ENCODE measurements at places on chromosomes 2 and 18.

GRCh38 chr2:202120828-202121227, 47.8 kb downstream of the KIAA2012 start:
- no peak for DNase-seq

DNA sequence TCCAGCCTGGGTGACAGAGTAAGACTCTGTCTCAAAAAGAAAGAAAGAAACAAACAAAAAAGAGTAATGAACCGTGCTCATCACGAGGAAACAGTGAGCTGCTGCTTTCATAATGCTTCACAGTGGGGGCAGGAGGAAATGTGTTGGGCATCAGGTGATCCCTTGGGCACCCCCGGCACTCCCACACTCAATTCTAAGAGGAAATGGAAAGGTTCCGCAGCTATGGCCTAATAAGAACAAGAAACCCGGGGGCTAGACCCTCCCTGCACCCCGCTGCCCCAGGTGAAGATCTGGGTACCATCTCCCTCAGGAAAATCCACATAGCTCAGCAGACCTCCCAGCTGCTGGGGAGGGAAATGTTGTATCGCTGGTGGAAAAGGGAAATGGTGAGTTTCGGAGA, 118.9 kb downstream of the LPIN1 start:
- no peak for DNase-seq

DNA sequence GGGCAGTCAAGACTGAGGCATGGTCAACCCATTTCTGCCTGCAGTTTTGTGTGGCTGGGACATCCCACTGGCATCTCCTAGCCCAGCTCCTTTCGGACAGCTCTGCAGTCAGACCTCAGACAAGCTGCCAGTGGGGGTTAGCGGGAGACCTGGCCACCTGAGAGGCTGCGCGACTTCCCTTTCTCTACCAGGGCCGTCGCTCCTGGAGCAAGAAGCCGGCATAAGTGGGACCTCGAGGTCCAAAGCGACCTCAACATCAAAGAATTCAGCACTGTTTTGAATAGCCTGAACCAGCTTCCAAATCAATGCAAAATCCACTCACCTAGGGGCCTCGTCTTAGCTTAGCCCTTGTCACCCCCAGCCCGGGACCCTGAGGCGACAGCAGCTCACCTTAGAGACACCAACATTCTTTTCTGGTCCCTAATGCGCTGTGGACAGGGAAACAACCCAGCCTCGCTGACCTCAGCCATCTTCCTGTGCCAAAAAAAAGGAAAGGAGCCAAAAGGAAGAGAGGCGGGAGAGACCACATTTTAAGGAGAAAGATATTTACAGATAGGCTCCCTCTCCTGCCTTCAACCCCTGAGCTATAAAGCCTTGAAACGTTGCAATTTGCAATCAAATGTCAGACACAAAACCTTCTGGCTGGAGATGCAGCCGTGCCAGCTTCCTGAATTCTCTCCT, 81.2 kb downstream of the GFPT1 start:
- no peak for DNase-seq

DNA sequence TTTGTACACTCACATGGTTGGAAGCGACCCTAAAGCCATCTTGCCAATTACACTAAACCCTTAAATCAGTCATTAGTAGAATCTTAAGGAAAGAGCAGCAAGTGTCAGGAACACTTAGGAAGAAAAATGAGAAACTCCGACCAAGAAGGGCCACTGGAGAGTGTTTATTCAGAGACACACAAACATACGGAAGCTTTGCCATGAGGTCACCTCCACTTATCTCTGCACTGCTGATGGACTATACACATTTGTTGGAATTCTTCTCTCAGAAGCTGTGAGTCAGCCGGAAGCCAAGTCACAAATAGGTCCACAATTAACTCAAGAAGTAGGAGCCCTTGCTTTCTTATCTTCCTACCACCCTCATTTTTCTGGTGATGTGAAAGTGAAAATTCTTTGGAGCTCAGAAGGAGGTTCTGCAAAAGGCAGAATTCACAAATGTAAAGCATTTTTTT, 21.6 kb downstream of the BMP10 start:
- no peak for DNase-seq

- DNase-seq, result no peak
Observed at GRCh38 chr2:36789181-36789804, 92.8 kb downstream of the VIT start.

DNA sequence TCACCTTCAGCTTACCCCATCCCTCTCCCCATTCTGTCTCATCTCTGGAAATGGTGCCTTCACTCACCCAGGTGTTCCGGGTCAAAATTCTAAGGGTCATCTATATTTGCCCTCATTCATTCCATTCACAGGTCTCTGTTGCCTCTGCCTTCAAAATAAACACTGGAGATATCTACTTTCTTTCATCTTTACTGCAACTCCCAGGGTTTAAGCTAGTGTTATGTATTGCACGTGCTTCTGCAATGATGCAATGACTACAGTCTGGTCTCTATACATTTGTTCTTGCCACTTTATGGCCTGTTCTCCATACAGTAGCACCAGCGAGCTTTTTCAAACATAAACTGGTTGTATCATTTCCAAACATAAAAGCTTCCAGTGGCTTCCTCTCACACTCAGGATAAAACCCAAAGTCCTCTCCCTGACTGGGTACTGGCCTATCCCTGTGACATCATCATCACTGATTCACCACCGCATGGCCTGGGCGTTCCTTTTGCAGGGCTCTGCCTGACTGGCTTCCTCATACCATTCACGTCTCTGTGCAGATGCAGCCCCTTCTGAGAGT, 14.3 kb downstream of the DSG2 start:
- no peak for DNase-seq

GRCh38 chr18:63271881-63272299, 47.7 kb downstream of the BCL2 start:
- no peak for DNase-seq

- no peak for DNase-seq
Observed at GRCh38 chr2:13255485-13255884, 538.7 kb downstream of the TRIB2 start.

DNA sequence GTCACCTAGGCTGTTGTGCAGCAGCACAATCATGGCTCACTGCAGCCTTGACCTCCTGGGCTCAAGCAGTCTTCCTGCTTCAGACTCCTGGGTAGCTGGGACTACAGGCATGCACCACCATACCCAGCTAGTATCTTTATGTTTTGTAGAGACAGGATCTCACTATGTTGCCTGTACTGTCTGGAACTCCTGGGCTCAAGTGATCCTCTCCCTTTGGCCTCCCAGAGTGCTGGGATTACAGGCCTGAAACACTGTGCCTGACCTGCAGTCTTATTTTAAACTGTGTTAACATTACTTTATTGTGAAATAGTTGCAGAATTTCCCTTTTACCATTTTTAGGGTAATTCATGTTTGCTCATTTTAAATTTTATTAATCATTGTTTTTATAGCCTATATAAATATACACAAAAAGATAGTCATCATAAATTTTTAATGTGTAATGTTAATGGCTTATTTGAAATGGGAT, 24.6 kb downstream of the EML4 start:
- no peak for DNase-seq
